ENCODE measurements at places on chromosomes 1 and 21.

GRCh38 chr1:78627321-78627720 is 7.1 kb downstream of the IFI44L start:
- no peak for DNase-seq

DNA sequence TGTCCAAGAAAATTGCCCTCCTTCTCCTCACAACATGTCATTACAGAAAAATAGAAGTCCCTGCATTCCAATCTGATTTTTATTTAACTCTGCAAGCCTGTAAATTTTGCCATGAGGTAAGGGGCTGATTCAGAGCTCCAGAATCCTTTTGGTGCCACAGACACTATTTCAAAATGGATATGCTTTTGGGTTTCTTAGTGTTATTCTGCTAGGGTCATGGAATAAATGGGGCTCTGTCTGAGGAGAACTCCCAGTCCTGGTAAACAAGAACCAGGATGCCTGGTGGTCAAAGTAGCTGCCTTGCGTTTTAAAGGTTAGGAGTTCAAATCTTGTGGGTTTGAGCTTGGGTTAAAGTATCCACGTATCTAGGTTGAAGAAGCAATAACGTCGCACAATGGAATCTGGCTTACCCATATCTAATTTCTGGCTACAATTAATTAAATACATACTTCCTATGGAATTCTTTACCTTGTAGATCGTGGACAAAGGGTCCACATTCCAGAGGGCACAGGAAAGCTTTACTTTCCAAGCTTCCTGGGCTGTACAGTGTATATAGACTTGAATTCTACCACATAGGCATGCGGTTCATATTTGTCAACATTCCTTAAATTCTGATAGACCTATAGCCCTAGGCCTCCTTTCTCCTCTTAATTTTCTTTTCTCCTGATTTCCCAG is 98.0 kb upstream of the CDC42BPA start:
- no peak for DNase-seq

DNA sequence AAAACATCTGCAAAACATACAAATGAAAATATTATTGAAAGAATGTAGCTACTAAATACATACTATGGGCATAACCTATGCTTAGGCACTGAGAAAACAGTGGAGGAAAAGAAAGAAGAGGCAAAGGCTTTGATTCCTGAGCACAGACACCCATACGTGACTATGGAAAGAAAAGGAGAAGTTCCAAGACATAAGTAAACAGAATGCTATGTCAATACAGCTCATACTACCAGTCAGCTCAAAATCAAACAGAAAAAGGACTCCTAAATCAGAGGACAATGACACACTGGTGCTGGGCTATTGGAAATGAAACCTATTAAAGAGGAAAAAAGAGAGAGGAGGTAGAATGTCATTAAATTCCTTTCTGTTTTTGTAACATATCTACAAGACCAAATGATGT is 225.4 kb downstream of the SMYD3 start:
- DNase-seq: no peak

DNA sequence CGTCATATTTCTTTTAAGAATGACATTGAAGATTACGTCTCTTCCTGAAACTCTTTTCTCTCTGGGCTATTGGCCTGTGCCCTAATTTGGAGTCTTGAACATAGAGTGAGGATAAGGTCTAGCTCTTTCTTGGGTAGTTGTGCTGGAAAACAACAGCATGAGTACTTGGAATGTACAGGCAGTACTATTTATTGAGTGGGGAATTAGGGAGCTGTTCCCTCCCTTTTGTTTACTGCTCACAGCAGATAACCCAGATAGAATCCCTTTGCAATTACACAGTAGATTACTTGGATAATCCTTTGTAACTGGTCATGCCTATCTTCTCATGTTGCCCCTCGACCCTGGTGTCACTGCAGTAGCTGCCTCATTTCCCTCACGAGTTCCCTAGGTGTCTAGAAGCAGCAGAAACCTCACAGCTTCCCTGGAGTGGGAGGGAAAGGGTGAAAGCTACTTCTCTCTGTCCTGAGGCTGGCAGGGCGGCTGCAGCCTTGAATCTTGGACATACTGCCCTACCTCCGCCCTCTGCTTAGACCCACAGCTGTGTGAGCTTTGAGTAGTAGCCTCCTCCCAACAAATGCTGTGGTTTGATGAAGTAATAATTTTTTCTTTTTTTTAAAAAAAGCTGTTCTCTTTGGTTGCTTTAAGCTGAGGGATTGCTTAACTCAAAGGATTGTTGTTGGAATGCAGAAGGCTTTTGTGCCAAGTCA is 70.6 kb downstream of the FGGY start:
- DNase-seq: no peak

DNA sequence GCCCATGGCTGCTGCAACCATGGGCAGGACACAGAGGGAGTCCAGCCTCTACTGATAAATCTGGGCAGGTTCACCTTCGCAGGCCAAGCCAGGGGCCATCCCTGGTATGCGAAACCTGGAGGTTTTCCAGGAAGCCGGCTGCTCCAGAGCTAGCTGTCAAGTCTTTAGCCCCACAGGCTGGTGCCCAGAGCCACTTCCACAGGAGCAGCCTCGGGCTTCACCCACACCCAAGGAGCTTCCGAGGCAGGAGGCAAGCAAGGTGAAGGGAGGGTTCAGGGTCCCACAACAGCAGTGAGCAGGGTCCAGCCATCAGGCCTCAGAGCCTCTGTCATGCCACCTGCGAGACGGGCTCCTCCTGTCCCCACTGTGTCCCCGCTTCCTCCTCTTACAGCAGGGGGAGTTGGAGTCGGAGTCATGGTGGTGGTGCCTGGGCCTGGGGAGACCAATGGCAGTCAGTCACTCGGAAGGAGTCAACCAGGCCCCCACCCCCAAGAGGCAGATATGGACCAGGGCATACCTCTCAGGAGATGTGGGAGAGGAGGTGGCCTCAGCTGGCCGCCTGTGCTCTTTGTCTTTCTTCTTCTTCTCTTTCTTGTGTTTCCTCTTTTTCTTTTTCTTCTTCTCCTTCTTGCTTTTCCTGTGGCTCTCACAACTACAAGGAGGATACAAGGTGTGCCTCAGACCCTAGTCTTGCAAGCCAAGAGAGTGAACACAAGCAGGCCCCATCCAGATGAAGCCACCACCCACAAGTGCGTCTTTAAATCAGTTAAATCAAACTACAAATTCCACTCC is 2.1 kb downstream of the C1orf35 start:
- DNase-seq: no peak

DNA sequence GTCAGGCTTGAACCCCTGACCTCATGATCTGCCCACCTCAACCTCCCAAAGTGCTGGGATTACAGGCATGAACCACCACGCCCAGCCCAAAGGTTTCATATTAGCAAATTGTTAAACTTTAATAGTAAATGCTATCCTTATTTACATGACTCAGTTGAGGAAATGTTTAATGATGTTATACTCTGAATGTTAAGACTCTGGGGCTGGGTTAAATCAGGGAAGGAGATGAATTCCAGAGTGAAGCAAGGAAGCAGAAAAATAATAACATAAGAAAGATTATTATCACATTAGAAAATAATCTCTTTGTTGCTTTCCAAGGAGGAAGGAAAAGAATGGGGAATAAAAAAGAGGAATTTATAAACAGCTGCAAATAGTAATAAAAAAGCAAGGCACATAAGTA is 105.3 kb downstream of the PTGS2 start:
- DNase-seq: no peak

DNA sequence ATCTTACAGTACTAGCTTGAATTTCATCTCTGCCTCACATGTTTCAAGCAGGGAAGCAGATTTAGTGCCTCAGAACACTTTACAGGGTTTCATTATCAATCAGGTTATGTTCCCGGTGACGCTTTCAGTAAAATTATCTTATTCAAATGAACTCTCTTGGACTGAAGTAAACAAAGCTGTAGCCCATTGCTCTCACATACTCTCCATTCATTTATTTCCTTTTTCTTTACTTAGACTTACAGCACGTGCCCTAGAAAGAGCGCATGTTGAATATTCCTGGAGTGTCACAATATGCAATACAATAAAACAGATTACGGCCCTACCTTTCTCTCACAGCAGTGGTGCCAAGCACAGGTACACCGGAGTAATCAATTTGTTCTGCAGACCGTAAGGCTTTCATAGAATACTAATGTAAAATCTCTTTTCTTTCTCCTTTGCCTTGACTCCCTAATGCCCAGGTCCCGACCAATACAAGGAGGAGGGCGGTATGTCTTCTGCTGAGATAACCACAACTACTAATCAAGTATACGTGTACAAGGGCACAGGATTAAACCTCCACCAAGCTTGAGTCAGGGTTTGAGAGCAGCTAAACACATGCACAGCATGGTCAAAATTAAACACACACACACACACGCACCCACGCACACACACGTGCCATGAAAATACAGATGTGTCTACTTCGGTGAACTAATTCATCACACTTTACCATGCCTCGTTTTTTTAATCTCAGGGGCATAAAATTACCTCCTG is 62.8 kb downstream of the NRIP1 start:
- DNase-seq: no peak

DNA sequence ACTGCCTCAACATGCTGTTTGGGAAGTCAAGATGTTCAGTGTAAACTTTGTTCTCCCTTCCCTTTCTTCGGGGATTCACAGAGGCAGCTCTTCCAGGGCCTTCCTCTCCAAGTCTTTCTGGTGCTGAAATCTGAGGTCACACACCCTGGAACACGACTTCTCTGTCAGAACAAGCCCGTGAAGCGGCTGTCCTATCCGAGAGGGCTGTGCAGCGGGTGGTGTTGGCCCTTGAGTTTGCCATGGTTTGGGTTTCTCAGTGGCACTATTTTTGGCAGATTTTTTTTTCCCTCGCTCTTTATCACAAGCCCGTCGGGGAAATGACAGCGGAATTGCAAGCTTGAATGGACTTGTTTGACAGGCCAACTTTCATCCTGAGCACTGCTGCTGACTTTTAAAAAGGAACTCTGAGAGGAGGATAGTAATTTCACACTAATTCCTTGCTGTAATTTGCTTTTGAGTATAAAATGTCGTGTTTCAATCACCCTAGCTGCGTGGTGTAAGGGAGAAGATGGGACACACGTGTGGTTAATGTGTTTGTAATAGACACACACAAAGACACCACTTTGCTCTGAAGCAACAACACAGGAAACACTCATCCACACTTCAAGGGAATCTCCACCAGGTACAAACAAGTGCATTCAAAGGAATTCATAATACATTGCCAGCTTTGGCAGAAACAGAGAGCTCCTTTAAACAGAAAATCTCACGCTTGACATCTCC is 60.1 kb upstream of the TARBP1 start:
- no peak for DNase-seq

GRCh38 chr1:52551507-52552235 is 1.2 kb downstream of the TUT4 start:
- no peak for DNase-seq
